ENCODE measurements at places on chromosomes 3 and 15. TPM values are rescaled to one million over a fixed set of nuclear protein-coding genes. Genes with fewer than 3 reads are reported as not detected.

The MAN2C1 gene
- 92.8 TPM for total RNA-seq

The NEDD4 gene
- 64.1 TPM for total RNA-seq

The SPATA12 gene
- 0.13 TPM for total RNA-seq

The DPPA2 gene
- not detected for total RNA-seq

The GOLGA8J gene
- total RNA-seq, result 0.13 TPM

The CTXN2 gene
- total RNA-seq, result not detected

The TRIP4 gene
- total RNA-seq, result 8.7 TPM

The TRIM42 gene
- total RNA-seq, result not detected

The SLCO2A1 gene
- total RNA-seq, result 1.3 TPM

The VGLL3 gene
- 0.76 TPM for total RNA-seq

The DALRD3 gene
- 31.6 TPM for total RNA-seq

The PLSCR2 gene
- total RNA-seq, result 0.31 TPM

The DNAH12 gene
- total RNA-seq, result 0.16 TPM

The SAMMSON gene
- not detected for total RNA-seq

The GABRB3 gene
- not detected for total RNA-seq

The PLSCR5 gene
- not detected for total RNA-seq

The PYGO1 gene
- total RNA-seq, result 0.32 TPM

The SENP7 gene
- 32.2 TPM for total RNA-seq

The MLF1 gene
- 5.3 TPM for total RNA-seq

The CFAP100 gene
- not detected for total RNA-seq

The CPNE9 gene
- not detected for total RNA-seq

The PRSS50 gene
- total RNA-seq, result not detected

The REC114 gene
- not detected for total RNA-seq

The RHO gene
- total RNA-seq, result not detected

The MYL3 gene
- not detected for total RNA-seq

The LRRC31 gene
- not detected for total RNA-seq

The LTK gene
- total RNA-seq, result 0.06 TPM

The PATL2 gene
- 0.16 TPM for total RNA-seq

The C3orf22 gene
- total RNA-seq, result not detected

The KLHL40 gene
- not detected for total RNA-seq

The NANOGP8 gene
- total RNA-seq, result not detected

The ZXDC gene
- total RNA-seq, result 21.0 TPM

The CMTM8 gene
- 1.6 TPM for total RNA-seq

The AQR gene
- total RNA-seq, result 13.0 TPM

The DNASE1L3 gene
- total RNA-seq, result 3.4 TPM

The RBM6 gene
- total RNA-seq, result 25.9 TPM

The AP3B2 gene
- not detected for total RNA-seq

The GALK2 gene
- total RNA-seq, result 46.8 TPM

The PSTPIP1 gene
- not detected for total RNA-seq

The CAPN7 gene
- total RNA-seq, result 15.4 TPM

The POLG gene
- total RNA-seq, result 112 TPM

The HYAL1 gene
- 7.6 TPM for total RNA-seq
